ENCODE measurements at places on chromosomes 3 and 15.

DNA sequence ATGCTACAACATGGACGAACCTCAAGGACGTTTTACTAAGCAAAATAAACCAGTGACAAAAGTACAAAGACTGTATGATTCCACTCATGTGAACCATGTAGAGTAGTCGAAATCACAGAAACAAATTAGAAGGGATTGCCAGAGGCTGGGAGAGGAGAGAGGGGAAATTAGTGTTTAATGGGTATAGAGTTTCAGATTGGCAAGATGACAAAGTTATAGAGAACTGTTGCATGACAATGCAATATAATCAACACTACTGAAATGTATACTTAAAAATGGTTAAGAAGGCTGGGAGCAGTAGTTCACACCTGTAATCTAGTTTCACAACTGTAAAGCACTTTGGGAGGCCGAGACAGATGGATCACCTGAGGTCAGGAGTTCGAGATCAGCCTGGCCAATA is 36.9 kb downstream of the PLS1 start:
- DNase-seq: no peak

- no peak for DNase-seq
Measured at GRCh38 chr3:110743202-110743601, 328.4 kb upstream of the NECTIN3 start.

DNA sequence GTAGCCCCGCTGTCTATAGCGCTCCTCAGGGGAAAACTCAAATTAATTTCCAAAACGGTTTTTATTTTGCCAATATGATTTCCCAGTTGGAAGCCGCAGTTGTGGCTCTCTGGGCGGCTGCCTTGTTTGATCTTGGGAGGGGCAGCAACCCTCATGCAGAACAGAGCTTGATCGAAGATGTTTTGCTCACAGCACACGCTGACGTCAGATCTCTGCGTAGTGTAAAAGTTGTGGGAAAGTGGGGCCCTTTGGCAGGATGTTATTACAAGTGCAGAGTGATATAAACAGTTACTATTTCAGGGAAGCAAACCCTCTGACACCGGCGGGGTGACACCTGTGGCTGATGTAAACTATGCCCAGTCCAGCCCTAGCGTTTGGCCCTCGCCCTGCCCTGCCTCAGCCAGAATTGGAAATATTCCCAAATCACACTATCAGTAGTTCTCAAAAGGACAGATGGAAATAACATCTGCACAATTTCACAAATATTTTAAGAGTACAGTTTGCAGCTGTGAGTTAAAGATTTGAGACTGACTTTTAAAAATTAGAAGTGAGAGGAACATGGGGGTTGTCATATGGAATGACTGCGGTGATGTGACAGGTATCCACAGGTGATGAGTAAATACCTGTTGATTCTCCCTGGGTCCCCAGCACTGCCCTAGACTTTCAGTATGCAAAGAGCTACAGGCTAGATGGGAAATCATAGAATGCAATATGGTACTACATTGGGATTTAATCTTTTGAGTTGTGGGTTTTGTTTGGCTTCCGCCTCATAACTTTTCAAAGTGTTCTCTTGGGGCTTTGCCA is 1.7 kb downstream of the SYNM start:
- DNase-seq: no peak

GRCh38 chr15:68676011-68676605 is 97.3 kb downstream of the CORO2B start:
- DNase-seq: no peak

GRCh38 chr15:78056714-78057269 is 20.7 kb downstream of the TBC1D2B start:
- no peak for DNase-seq

- no peak for DNase-seq
Measured at GRCh38 chr3:123739754-123740153, 144.4 kb downstream of the MYLK start.

DNA sequence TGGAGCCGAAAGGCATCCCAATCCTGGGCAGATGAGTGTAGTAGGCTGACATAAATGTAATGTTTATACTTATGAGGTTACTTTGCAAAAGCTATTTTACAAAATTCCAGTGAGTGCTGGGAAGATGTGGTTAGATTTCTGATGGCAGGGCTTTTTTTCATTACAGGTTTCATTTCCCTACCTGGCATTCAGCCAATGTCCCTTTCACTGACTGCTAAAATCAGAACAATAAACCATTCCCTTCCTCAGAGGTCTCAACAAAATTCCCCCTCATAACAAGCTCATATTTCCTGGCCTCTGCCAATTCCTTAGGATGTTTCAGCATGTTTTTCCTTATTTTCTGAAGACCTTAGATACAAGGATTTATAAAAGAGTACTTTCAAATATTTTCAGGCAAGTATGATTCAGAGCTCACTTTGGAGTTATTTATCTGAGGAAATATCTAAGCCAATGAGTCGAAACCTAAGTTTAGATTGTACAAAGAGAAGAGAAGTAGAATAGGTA is 40.9 kb upstream of the CCDC80 start:
- DNase-seq: no peak

- no peak for DNase-seq
Measured at GRCh38 chr3:87895983-87896382, 162.8 kb downstream of the CGGBP1 start.

DNA sequence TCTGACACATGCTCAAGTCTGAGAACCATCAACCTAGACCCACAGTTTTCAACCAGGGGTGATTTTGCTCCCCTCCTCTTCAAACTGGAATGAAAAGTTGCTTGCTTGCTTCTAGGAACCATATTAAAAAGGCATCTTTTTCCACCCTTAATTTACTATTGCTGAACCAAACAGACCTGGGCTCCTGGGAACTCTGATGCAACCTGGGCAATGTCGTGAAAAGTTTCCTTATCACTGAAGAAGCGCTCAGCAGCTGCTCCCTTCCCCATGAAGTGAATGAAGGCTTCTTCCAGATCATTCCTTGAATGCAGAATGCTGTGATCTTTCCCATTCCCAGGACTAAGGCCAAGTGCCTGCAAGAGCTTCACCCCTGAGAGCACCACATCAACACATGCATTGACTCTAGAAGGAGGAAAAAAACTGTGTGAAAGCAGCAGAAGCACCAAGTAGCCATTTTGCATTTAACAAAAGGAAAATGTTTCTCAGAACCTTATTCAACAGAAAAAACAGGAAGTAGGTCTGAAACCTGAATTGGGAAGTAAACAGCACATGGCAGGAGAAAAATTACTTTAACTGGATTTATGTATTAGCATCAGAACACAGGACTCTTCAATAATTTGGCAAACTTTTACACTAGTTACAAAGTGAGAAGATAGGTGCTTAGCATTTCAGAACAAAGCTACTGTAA is 8.7 kb downstream of the ADPGK start:
- no peak for DNase-seq

GRCh38 chr3:113242096-113242581 is 30.8 kb downstream of the BOC start:
- DNase-seq: no peak

- DNase-seq: no peak
Measured at GRCh38 chr15:35090104-35090807, 5.2 kb upstream of the NANOGP8 start.

DNA sequence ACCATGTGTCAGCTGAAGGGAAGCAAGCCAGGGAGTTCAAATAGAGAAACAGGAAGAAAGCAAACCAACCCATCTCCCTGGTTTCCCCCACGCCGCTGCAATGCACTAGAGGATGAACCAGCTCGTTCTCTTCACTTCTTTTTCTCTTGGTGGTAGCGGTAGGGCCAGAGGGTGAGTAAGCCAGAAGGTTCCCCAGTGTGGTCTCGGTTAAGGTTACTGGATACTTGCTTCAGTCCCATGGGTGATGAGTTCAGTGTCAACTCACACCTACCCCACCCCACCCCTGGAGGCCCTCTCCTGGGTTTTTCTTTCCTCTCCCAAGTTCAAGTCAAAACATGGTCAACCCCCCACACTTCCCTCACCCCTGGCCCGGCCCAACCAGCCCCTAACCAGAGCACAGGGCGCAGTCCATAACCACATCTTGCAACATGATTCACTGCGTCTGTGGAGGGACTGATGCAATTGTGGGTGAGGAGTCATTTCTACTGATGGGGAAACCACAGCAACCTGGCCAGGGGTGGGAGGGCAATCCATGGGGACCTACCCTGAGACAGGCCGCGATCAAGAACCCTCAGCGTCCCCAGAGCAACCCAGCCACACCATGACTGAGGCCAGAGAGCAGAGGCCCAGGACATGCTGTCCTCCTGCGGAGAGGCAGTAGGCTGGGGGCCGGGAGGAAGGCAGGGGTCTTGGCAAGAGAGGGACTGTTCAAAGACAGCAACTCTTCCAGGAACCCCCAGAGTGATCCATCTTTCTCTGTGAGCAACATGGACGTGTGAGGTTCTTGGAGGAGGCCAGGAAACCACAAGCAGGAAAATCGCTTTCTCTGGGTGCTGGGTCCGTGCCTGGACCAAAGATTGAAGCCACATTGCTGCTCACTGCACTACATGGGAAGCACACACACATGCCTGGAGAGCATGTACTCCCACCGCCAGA is 276.6 kb downstream of the UACA start:
- peak; percentile 79 for DNase-seq

- DNase-seq: no peak
Measured at GRCh38 chr3:127701280-127701911, 28.6 kb downstream of the ABTB1 start.
